ENCODE measurements at places on chromosomes 3 and 15.

GRCh38 chr3:60355825-60356224, 895.4 kb downstream of the FHIT start:
- no peak for DNase-seq

DNA sequence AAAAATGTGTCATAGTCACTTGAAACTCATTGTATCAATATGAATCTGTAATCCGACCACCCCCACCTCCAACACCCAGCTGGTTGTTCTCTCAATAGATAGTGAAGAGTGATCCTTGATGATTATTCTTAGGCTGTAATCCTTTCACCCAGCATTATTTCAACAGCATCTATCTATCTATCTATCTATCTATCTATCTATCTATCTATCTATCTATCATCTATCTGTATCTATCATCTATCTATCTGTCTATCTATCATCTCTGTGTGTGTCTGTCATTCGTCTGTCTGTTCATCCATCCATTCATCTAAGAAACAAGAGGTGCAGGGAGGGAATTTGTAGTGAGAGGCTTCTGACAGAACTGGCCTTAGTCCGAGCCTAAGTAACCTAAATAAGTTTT, 78.7 kb upstream of the IGSF10 start:
- no peak for DNase-seq

- no peak for DNase-seq
These were observed 529.2 kb downstream of the FOXP1 start for GRCh38 chr3:71054312-71054711.

- no peak for DNase-seq
These were observed 245.1 kb downstream of the ZNF385D start for GRCh38 chr3:21505711-21506460.

DNA sequence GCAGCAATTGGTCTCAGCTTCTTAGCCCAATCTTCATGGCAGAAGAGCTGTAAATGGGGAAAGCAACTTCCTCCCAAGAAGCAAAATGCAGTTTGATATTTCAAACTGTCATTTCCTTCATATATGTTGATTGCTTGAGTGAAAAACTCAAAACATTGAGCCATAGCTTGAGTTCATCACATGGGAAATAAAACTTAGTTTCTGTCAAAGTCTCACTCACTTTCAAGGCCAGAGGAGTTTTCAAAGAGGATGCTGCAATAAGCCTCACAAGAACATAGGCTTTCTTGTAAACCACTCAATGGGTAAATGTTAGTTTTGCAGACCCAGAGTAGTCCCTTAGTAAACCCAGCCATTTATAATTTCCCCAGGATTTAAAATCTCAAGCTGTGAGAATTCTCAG, 29.1 kb upstream of the SUCLG2 start:
- DNase-seq, result no peak

DNA sequence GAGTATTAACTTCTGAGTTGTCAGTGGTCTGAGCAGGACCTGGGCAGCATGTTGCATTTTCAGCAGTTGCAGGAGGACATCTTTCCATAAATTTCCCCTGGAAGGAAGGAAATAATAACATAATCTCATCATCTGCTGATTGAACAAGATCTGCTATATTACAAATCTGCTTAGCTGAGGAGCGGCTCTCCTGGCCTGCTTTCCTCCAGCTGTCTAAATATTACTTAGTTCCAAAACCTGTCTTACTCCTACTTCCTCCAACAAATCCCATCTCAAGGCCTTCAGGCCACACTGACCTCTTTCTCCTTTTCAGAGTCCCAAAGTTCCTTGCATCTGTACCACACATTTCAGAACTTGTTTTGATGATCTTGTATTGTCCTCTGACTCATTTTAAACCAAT, 364.4 kb upstream of the MCTP2 start:
- DNase-seq, result no peak

GRCh38 chr3:14847613-14848541, 29.1 kb downstream of the FGD5 start:
- DNase-seq, result no peak

DNA sequence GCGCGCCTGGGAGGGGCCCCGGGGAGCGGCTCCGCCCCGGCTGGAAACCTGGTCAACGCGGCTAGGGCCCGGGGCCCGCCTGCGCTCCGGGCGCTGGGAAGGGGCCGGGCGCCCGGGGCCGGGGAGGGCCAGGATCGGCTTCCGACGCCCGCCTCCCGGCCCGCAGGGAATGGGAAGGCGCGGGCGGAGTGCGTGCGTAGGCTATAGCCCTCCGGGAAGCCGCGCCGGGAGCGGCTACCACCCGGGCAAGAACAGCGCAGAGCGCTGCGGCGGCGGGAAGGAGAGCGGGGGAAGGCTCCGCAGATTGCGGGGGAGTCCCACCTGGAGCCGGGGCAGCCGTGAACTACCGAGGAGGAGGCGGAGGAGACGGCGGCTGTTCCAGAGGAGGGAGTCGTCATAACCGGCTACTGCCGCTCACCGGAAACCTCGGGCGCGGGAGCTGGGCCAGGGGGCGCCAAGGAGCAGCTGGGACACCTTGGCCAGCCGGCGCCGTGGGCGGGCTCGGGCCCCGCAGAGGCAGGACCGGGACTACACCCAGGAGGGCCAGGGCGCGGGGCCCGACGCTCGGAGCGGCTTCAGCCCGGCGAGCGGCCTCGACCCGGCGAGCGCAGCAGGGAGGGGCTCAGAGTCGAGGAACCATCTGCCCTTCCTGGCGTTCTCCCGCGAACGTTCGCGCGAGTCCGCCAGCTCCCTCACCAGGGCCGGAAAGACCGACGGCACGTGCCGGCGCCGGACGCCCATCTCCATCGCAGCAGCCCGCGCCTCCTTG, at the start of gene EOGT:
Gene EOGT, minus strand, starts transcription at position 432 of the 769 bp plus-strand sequence. CDS start 3,838 bp downstream, outside the sequence.
- peak; percentile 86 for DNase-seq

DNA sequence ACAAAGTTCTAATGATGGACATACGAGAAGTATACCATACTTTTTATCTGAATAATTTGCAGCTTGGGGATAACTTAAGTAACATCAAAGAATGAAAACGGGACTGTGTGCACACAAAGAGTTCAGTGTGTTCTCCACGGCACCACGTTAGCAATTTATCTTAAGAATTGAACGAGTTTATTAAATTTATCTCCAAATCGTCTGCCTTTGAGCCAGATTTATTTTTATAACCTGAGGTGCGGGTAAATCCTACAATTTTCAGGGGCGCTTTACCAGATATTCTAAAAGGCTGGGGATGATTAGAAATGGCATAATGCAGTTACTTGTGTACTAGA, 3.5 kb downstream of the CHD2 start:
- DNase-seq, result no peak

DNA sequence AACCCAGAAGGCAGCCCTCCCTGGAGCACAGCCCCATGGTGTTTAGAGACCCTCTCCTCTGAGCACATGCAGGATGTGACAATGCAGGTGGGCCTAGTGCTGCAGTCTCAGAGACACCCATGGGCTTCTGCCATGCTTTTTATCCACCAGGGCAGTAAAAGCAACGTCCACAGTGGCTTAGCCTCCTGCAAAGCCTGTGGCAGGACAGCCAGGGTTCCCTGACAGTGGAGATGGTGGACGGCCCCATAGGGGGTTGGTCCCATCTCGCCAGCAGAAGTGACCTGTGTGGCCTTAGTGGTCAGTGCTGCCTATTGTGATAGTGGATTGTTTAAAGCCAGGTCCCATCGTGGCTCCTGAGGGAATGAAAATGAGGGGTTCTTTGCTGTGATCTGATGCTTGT, 46.6 kb downstream of the APBA2 start:
- no peak for DNase-seq

- no peak for DNase-seq
These were observed 59.7 kb downstream of the ITPR1 start for GRCh38 chr3:4552811-4553210.

DNA sequence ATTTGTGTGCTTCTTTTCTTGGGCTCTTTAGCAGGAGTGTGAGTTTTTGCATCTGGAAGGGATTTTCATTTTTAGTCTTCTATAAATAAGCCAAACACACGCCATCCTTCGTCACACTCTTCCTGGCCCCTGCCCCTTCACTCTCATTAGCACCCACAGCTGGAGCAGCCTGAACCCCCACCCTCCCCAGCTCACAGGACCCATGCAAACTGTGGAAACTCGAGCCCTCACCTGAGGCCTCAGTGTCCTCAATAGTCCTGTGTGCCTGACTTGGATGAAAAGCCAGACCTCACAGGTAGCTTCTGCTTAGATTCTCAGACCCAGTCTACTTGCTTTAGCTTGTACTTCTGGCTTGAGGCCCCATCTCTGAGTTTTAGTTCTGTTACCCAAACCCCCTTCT, 167.9 kb downstream of the MTHFS start:
- no peak for DNase-seq
